Cardiac fibroblast (primary cell): ENCODE measurements at places on chromosomes 12 and 14.
A peak's percentile ranks its signal among the peaks of the same experiment; 100 is the strongest.

DNA sequence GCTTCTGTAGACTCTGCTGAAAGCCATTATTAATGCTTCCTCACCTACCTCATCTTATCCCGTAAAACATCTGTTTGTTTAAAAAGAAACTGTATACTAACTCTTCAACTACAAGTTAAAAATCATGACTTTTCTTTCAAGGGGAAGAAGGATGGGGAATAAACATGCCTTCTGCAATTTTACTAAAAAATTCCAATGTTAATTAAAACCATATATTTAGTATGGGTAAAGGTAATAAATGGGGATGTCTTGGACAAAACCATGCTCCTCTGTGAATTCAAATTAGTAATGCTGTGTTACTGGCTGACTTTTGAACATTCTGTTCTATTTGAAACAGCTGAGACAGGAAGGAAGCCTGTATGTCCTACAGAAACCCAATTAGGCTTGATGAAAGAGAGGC lies 311.1 kb upstream of the DIO2 start:
- no peak for DNase-seq

DNA sequence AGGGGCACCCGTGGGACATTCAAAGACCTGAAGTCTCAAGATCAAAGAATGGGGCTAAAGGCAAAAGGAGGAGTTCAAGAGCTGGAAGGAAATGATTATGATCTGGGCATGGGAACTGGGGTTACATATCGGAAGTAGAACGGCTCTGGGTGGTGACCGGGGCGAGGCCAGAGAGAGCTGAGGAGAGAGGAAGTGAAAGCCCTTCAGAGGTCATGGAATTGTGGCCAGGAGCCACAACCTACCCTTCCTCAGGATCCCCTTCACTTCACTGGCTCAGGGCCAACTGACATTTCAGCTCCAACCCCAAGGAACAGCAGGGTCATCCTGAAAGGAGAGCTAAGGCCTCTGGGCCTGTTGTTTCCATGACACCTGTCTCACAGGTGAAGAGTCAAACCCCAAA lies 57.8 kb downstream of the GALNT16 start:
- DNase-seq = no peak

DNA sequence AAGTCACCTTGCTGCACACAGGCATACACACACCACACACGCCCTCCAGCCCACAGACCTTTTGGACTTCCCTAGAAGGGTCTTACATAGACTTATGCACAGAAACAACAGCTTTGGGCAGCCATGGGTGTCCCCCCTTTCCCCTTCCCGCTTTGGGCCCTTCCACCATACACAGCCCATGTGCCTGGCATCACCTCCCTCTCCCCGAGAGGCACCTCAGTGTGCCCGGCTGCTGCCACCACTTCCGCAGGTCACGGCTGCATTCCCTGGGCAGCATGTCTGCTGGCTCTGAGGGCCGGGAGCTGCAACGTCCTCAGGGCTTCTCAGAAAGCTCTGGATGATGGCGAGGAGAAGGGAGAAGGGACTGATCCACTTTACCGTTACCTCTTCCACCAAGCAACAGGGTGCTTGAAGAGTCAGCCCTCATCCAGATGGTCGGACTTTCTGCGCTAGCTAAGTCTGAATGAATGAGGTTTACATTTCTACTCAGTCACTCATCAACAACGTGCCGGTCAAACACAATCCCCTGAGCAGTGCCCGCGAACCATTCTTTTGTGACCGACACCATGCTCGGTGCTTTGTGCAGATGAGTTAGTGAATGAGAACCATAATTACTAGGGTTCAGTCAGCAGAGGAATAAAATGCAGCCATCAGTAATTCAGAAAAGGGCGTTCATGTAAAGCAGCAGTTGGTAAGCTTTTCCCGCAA lies 72.2 kb upstream of the BCL11B start:
- DNase-seq = no peak

DNA sequence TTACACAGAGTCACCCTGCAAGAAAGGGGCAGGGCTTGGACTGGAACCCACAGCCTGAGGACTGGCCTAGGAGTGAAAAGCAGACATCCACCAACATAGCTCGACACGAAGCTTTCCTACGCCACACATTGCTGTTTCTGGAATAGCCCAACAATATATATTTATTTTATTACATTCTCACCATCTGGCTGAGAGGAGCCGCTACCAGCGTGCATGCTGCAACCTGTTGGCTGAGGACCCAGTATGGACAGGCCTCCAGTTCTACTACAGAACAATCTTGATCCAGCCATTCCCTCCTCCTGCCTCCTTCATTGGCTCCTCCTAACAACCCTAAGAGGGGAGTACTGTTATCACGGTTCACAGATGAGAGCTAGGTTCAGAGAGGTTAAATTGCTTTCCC lies 35.6 kb upstream of the TBX5 start:
- no peak for DNase-seq

DNA sequence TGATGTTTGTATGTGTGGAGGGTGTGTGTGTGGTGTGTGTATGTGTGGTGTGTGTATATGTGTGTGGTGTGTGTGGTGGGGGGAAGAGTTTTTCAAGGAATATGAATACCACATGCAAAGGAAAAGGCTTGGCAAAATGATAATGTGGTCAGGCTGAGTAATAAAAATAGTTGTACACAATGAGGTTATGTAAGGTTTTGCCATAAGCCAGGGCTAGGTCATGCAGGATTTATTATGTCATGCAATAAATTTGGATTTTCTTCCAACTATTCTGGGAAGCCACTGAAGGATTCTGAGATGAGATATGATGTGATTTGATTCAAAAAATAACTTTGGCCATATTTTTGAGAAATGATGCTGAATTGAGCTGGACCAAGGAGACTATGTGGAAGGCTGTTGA lies 1191.6 kb upstream of the SEL1L start:
- peak; percentile 16 for DNase-seq
